Inflammatory macrophage treated with lipopolysaccharide for 4 hours (primary cell): ENCODE measurements at places on chromosomes 4 and X.

GRCh38 chrX:72685018-72685417, 29.1 kb downstream of the PHKA1 start:
- DNase-seq: no peak

- peak; percentile 66 for DNase-seq
These were observed 21.0 kb upstream of the BCORL1 start for GRCh38 chrX:129961180-129962083.

GRCh38 chrX:72540318-72540717, 32.3 kb downstream of the HDAC8 start:
- DNase-seq: peak; percentile 4

DNA sequence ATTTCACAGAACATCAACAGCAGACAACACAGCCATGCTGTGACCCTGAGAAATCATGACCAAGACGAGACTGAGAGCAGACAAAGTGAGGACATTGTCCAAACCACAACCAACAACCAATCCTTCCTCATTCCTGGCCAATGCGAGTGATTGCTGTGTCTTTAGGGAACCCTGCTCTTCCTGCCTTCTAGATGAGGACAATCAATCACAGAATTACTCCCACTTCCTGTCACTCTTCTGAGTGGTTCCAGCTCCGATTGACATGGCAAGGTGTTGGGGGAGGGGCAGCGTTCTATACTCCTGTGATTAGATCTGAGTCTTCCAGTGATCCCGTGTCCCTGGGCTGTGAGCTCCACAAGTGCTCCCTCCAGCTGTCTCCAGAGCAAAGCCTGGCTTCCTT, 227.8 kb downstream of the STIM2 start:
- peak; percentile 61 for DNase-seq

DNA sequence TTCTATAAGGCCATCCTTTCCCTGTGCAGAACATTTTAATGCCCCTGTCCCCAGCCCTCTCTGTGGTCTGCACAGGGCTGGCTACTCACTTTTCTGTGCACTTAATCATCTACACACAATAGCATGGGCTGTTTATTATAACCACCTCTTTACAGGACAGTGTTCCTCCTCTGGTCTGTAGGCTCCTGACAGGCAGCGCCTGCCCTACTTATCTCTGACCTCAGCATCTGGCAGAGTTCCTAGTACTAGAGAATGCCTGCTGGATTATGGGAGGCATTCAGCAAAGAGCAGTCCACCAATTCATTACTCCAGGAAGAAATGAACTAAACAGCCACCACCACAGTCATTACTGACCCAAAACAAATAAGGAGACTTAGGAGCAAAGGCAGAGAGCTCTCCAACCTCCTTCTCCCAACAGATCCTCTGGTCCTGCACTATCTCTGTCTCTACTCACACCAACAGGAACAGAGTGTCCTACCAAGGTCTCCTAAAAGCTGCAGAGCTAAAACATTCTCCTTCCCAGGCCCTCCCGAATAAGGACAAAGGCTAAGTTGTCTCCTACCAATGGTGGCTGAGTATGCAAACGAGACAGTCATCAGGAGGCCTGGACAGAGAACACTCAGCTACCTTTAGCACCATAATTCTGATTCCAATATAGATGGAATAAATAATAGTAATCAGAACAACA, 279.2 kb downstream of the QDPR start:
- DNase-seq: no peak

DNA sequence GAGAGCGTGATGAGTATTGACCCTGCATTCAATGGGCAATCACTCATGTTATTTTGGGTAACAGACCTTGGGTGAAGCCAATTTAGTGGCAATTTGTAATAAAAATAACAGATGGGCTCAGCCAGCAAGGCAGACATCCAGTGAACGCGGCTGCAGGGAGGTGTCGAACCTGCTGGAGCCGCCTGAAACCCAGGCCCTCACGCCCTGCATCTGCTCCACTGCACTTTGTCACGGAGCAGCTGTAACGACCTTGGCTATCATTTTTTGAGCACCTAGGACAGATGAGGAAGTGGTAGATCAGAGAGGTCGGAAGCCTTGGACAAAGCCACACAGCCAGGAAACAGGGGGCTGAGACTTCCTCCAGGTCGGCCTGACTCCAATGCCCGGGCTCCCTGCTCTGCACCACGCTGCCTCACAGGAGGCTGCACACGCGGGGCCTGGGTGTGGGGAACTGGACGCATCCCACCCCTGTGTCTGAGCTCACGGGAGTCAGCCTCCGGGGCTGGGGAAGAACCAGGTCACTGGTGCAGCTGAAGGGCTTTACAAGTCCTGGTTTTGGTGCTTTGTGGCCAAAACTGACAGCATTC, 19.4 kb downstream of the HMX1 start:
- DNase-seq: no peak

DNA sequence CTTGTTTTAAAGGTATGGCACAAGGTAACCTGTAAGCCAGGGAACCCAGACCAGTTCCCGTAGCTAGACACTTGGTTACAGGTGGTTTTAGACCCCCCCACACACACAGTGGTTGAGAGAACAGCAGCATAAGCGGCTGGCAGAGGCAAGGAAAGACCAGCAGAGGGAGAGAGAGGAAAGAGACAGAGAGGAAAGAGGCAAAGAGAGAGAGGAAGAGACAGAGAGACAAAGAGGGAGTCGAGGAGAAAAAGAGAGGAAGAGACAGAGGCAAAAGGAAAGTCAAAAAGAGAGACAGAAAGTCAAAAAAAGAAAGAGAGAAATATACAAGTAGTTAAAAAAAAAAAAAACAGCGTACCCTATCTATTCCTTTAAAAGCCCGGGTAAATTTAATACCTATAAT, 19.5 kb upstream of the PCSK1N start:
- no peak for DNase-seq

- DNase-seq: peak; percentile 11
These were observed 204.9 kb downstream of the GBA3 start for GRCh38 chr4:22897520-22898108.

DNA sequence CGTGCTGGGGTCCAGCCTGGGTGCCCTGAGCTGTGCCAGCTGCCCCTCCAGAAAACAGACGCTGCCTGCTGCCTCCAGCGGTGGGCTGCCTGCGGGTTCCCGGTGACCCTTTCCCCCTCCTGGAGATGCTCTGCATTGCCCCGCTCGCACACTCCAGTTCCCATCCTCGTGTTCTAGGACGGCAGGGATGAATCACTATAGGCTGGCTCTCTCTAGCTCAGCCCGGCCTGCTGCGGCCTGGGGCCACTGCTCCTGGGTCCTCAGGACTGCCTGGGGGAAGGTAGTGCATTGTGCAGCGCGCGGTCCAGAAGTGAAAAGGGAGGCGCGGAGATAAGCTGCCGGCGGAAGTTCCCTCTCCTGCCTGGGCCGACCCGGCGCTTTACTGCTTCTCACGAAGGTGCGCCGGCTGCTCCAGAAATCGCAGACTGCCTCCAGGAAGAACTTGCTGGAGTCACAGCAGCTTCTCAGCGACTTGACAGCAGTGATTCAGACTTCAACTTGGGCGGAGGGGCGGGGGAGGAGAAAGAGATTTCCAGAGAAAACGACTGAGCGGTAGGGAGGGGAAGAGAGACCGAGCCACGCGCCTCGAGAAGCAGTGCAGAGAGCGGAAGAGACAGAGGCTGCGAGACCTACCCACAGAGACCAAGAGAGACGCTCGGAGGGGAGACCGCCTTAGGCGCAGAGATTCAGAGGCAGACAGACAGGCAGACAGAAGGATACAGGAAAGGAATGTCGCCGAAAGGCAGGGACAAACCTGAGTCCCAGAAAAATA, 6.7 kb upstream of the MSX1 start:
- peak; percentile 8 for DNase-seq

DNA sequence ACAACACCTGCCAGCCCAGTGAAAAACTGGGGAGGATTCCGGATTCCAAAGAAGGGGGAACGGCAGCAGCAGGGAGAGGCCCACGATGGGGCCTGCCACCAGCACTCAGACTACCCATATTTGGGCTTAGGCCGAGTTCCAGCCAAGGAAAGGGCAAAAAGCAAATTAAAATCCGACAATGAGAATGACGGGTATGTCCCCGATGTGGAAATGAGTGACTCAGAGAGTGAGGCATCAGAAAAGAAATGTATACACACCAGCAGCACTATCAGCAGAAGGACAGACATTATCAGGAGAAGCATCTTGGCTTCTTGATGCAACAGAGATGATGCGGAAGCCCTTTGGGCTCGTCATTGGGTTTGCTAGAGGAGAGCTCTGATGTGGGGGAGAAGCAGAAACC, 62.4 kb downstream of the JADE1 start:
- DNase-seq: no peak

- DNase-seq: no peak
These were observed 7.6 kb downstream of the CTAG1A start for GRCh38 chrX:154592505-154592904.

DNA sequence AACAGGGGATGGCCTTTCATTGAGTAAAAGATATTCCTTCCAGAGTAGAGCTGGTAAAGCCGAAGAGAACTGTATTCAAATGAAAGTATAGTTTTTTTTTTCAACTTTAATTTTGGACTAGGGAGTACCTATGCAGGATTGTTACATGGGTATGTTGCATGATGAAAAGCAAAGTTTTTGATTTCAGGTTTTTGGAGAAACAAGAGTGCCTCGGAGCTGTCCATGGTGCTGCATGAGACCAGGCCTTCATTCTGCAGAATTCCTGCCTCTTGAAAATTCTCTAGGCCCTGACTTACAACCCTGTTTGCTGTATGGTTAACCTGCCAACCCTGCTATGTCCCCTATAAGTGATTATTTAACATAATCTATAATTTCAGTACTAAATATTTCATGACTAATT, 1065.7 kb upstream of the FTHL17 start:
- DNase-seq: no peak

DNA sequence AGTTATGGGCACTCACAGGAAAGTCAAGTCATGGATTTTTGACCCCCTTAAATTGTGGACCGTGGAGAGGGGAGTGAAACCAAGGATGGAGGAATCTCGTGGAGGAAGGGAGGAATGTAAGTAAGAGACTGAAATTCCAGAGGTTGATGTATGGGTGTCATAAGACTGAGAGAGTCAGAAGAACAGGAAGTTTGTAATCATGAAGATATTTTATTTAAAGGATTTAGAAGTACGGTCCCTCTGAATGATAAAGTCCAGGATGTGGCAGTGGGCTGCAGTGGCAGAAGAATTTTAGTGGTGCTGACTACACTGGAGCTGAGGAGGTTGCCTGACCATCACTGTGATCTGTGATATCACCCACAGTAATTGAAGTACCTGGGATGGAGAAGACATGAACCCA, 57.8 kb downstream of the DCLK2 start:
- no peak for DNase-seq

DNA sequence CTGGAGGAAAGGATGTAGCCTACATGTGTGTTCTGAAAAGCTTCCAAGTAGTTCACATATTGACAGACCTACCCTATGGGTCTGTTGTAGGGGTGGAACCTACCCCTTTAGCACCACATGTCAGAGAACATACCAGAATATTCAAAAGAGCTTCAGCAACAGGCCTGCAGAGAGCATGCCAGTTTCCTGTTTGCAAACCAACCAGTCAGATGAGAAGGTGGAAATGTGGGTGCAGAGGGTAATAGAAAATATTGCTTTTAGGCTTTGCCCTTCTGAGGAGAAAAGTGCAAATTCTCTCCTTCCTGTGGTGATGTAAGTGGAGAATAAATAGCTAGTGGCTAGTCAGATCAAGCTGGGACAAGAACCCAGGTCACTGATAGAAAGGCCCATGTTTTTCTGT, 16.4 kb downstream of the INTS6L start:
- no peak for DNase-seq

- peak; percentile 42 for DNase-seq
These were observed 13.9 kb upstream of the DCK start for GRCh38 chr4:70979445-70980008.

DNA sequence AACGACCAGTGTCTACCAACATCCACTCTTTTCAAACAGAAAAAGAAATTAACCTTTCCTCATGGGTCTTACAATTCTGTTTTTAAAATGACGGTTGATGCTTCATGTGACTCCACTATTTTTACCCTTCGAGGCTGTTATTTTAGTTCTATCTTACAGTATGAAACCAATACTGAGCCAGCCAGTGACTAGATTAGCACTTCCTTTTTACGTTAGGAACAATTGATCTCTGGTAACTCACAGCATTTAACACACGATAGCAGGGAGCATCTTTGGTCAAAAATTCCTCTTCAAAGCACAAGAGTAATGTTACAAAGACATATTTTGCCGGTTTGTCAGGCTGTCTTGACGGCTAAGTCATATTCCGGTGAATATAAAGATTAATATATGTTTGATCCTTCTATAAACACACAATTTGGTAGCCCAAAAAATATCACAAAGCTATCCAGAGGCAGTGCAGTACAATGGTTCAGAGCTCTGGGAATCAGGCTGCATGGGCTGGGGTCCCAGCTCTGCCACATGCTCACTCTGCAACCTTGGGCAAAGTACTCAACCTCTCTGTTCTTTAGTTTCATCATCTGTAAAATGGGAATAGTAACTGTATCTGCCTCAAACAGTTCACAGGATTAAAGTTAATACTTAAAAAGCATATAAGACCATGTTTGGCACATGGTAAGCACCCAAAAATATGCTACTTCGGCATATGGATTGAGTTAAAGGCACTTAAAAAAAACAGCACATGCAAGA, 62.9 kb upstream of the TXK start:
- DNase-seq: no peak

DNA sequence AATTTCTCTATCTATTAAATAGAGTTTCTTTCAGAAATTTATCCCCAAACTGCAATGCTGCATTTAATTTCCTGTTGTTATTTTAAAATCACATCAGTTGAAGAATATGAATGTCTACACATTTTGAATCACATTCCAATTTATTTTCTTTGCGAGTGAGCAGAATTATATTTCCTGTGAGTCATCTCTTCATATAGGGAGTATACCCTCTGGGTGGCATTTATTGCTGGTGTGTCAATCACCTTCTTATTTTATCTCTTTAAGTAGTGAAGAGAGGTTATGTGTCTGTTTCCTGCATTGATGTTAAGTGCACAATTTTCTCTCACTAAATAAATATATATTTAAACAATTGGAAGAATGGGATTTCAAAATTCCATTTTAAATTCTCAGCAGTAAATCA, 511.0 kb upstream of the ATOH1 start:
- DNase-seq: no peak

DNA sequence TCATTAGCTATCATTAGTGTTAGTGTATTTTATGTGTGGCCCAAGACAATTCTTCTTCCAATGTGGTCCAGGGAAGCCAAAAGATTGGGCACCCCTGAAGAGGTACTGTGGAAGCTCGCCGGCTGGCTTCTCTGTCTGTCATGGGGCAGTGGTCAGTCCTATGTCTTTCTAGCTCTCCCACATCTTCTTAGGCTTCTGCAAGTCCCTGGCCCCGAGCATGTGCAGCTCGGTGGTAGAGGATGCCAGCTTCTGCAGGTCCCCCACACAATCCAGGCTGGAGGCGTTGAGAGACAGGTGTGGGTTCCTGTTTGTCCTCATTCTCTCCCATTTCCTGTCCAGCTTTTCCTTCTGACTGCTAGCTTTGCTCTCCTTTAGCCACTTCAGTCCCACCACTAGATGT, 134.1 kb upstream of the NALF2 start:
- no peak for DNase-seq

DNA sequence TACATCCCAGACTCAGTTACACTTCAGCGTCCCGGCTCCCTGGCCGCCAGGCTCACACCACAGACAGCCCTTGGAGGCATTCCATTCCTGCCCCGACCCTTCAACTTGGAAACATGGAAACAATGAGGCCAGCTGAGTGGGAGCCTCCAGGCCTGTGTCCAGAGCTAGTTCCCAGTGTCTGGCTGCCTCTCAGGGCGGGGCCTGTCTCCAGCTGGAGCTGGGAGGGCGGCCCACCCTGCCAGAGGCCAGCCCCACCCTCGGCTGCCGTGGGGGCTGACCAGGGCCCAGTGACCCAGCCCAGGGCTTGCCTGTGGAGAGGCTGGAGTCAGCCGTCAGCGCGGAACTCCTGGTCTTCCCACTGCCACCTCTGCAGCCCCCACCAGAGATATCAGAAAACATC, 37.4 kb upstream of the SPON2 start:
- DNase-seq: no peak
